ENCODE measurements at places on chromosomes 2 and 18. TPM values are rescaled to one million over a fixed set of nuclear protein-coding genes. Genes with fewer than 3 reads are reported as not detected.
A peak's percentile ranks its signal among the peaks of the same experiment; 100 is the strongest.

DNA sequence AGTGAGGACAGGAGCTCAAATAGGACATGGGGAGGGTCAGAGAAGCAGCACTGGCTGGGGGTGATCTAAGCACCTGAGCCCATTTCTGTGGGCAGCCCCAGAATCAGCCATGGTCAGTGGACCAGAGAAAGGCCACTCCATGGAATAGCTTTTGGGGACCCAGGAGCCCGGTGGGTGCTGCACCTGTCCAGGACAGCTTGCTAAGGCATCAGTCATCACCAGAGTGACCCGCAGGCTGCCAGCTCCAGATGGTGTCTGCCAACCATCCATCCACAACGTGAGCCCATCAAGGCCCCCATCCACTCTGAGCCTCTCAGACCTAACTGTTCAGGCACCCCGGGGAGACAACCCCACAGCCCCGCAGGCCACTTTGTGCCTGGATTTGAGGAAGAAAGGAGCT lies 23.6 kb upstream of the COL6A3 start:
- DNase-seq = no peak

The GALM gene
- total RNA-seq = 31.3 TPM

The TDRD15 gene
- total RNA-seq = not detected

- no peak for DNase-seq
Measured at GRCh38 chr18:53906681-53907080, 317.8 kb downstream of the MBD2 start.

DNA sequence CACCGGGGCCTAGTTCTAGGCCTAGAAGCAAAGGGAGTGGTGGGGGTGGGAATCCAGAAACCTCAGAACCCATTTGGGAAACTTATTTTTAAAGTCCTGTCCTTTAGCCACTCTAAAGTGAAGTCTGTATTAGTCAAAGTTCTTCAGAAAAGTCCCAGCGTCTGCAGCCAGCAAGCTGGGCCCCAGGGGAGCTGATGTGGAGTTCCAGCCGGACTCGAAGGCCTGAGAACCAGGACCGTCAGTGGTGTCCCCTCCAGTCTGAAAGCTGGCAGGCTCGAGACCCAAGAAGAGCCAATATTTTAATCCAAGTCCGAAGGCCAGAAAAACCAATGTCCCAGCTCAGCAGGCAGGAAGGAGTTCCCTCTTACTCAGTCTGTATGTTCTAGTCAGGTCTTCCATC lies 32.4 kb downstream of the ID2 start:
- no peak for DNase-seq

DNA sequence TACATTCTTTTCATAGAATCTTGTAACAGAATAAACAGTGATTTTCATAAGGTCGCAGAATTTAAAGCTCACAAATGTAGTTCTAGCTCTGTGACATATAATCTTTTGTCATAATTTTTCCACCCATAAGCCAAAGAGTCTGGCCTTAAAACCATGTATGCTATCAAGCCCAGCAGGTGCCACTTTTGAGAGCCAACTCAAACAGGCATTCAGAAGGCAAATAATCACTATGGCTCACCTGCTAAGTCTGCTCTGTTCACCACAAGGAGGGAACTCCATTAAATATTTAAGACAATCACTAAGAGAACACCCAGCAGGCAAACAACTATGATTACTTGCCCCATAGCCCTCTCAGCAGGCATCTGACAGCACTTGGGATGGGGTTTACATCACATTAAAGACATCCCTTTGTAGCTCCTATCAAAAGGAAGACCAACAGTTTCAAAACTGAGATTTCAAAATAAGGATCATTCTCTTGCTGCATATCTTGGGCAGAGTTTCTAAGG lies 241.6 kb downstream of the PDE11A start:
- no peak for DNase-seq

DNA sequence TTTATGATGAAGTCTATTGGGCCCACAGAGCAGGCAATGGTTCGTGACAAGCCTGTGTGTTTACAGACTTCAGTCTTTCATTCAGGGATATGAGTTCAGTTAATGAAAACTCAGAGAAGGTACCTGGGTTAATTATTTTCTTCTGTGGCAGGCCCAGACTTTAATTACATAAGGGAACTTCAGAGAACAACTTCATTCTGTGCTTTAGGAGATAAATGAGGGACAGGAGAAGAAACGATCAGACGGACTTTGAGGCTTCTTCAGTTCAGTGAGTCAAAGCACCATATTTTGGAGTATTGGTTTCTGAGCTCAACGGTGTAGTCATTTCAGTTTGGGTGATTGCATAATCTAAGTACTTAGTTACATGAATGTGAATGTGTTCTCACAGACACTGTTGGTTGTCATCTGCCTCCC lies 203.0 kb upstream of the KCNJ3 start:
- DNase-seq = no peak

DNA sequence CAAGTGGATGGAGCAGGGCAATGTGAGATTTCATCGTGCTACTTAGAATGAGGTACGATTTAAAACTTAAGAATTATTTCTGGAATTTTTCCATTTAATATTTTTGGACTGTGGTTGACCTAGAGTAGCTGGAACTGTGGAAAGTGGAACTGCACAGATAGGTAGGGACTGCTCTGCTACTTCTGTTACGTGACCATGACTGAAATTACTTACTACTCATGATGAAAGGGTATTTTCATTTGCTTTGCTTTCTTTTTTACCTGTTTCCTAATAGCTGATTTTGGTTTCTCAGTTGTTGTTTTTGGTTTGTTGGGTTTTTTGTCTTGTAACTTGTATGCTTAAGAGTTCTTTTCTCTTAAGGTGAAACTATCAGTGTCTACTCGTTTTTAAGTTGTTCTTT lies 11.4 kb downstream of the UBE2E3 start:
- DNase-seq = no peak

DNA sequence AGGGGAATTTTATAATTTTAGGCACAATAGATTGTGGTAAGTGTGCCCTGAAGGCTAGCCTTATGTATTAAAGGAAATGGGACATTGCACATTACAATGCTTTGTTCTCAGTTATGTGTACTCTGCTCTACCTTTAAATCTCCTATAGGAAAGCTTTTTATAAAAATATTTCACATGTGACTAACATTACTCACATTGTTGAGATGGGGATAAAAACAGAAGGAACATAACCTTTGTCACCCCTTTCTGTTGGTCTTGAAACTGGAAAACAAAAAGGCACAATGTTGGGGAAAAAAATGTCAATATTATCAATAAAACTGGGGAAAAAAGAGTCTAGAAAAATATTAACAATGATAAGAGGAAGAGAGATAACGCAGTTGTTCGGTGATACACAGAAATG lies 17.3 kb upstream of the STAT1 start:
- no peak for DNase-seq

DNA sequence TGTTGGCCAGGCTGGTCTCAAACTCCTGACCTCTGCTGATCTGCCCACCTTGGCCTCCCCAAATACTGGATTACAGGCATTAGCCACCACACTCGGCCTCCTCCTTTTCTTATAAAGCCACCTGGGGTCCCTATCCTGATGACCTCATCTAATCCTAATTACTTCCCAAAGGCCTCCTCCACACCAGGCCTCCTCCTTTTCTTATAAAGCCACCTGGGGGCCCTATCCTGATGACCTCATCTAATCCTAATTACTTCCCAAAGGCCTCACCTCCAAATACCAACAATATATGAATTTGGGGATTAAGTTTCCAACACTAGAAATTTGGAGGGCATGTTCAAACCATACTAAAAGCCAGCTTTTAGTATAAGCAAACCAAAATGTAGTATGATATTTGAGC lies 9.7 kb upstream of the RMC1 start:
- no peak for DNase-seq

DNA sequence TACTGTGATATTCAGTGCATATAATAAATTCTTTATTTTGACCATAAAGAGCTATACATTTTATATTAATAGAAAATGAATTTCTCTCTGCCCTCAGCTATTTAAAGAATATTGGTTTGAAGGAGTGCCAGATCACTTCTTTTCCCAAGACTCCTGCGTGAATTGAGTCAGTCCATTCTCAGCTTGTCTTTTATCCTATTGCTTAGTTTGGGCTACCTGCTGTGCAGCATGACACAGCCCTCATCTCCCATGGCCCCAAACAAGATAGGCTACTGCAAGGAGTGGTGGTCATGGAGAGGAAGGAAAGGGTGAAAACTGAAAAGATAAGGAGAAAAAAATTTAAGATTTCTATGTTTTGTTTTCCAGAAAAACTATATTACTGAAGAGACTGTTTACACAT lies 10.1 kb upstream of the FBXO11 start:
- DNase-seq = no peak

- peak; percentile 67 for DNase-seq
Measured at GRCh38 chr2:39492095-39492590, 55.1 kb upstream of the MAP4K3 start.

- peak; percentile 38 for DNase-seq
Measured at GRCh38 chr2:197804758-197805714, 643 bp downstream of the PLCL1 start.

The PTGR3 gene
- total RNA-seq = 28.4 TPM

DNA sequence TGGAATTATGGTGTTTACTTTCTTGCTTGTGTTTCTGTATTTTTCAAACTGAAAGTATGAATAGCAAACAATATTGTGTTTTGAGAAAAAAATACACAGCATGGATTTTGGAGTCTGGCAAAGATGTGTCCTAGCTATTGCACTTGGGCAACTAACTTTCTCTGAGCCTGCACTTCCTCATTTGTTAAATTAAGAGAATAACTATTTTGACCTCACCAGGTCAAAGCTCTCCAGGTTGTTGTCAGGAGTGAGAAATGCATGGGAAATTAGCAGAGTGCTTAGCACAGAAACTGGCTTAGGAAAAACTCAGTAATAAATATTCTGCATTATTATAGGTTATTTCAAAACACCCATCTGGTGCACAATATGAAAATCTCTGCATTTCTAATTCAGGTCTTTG lies 28.2 kb downstream of the LYPD1 start:
- no peak for DNase-seq

DNA sequence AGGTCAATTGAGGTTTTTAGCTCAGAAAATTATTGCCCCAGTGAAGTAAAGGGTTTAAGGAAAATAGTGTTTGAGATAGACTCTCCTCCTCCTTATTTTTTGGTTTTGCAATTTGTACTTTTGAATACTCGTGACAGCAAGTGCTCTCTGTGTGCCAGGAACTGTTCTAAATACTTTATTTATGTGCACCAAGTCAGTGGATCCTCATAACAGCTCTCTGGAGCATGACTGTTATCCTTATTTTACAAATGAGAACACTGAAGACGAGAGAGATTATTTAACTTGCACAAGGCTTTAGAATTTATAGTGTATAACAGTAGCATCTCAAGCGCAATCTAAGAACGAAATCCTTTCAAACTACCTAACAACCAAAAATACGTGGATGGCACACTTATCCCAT lies 24.7 kb downstream of the BABAM2 start:
- no peak for DNase-seq

DNA sequence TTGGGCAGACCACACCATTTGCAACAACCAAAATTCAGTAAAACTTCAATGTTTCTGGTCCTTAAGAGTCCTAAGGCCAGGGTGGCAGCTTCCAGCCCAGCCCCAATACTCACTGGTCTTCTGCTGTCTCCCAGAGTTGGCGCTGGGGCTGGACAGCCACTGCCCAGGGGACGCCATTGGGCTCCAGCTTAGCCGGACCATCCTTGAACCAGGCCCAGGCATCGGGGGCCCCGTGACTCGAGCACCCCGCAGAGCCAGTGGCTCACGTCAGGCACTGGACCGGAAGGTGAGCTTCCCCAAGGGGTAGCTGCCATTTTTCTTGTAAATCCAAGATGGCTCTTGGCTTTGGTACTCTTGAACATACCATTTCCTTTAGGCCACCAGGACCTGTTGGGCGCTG lies 21.8 kb downstream of the SNED1 start:
- DNase-seq = no peak

GRCh38 chr2:1659951-1660565 lies 84.3 kb downstream of the PXDN start:
- DNase-seq = no peak

DNA sequence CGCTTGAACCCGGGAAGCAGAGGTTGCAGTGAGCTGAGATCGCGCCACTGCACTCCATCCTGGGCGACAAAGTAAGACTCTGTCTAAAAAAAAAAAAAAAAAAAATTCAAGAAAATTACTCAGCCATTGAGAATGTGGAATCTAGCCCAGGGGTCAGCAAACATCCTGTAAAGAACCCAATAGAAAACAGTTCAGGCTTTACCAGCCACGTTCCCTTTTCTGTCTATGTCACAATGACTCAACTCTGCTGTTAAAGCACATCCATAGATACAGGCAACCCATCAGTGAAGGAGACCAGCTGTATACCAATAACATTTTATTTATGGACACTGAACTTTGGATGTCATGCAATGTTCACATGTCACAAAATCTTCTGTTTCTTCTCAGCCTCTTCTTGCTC lies 435.6 kb upstream of the GYPC start:
- no peak for DNase-seq

DNA sequence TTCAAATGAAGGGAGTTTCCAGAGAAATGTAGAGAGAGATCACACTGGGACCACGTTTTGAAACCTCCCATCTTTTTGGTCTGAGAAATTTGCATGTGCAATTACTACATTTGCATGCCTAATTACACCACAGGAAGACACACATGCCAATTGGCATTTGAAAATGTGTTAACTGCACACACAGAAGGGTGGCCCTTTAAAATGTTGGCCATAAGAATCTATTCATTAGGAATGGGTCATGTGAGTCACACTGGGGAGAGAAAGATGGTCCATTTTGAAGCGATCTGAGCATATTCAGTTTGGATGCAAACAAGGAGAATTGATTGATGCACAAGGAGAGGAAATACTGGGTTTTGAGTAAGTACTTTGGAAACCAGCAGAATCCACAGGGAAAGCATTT lies 1407.1 kb upstream of the ACVR2A start:
- DNase-seq = no peak

- DNase-seq = peak; percentile 74
Measured at GRCh38 chr2:162297925-162298552, 20.4 kb downstream of the IFIH1 start.

Measured in activated naive CD4-positive, alpha-beta T cell treated with anti-CD3 and anti-CD28 coated beads for 36 hours (primary cell).